NCI-H187 (cell line): ENCODE measurements at places on chromosomes 12 and 14.

DNA sequence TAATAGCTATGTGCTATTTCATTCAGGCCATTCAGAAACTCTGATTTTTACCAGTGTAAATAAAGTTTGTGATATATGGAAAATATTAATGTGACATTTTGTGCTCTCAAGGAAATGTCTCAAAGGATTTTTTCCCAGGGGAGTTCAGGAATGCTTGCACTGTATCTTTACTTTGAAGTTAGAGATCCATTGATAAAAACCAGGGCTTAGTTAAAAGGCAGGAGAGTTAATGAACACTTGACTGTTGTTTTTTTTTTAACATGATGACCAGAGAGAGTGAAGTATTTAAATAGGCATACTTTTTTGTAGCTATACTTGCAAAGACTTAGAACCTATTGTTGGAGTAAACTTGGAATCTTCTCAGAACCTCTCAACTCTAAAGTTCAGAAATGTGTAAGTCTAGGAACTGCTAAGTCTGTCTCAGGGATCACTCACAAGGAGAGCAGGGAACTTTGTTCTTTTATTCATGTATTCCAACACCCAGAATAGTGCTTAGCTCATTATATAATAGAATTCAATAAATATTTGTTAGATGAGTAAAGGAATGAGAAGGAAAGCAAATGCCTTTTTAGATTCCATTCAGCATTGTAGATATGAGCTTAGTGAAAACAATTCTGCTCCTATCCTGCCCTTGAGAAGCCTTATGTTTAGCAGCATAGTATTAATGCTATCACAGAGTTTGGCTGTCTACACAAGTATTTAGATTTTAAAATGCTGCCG lies 117.5 kb downstream of the DAAM1 start:
- no peak for DNase-seq

GRCh38 chr12:12837025-12837812 lies 24.1 kb downstream of the DDX47 start:
- DNase-seq: no peak

- DNase-seq: no peak
Observed at GRCh38 chr14:87351007-87351406, 642.0 kb downstream of the GALC start.

DNA sequence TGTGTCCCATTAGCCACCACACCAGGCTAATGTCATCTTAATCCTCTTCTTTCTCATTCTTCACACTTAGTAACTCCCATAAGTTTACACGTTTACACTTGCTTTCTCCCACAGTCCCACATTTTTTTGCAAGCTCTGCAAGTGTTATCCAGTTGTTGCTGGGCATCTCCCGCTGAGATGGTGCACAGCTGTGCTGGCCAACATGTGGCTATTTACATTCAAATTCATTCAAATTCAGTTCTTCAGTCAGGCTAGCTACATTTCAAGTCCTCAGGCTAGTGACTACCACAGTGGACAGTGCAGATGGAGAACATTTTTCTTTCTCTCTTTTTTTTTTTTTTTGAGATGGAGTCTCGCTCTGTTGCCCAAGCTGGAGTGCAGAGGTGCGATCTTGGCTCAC lies 9.8 kb upstream of the TEAD4 start:
- no peak for DNase-seq

- no peak for DNase-seq
Observed at GRCh38 chr14:91082282-91082681, 21.8 kb upstream of the RPS6KA5 start.

GRCh38 chr12:107661830-107662229 lies 23.8 kb upstream of the PWP1 start:
- no peak for DNase-seq

- no peak for DNase-seq
Observed at GRCh38 chr12:27521066-27521465, 2.9 kb upstream of the PPFIBP1 start.

GRCh38 chr12:75533239-75533638 lies 21.8 kb upstream of the KRR1 start:
- no peak for DNase-seq

DNA sequence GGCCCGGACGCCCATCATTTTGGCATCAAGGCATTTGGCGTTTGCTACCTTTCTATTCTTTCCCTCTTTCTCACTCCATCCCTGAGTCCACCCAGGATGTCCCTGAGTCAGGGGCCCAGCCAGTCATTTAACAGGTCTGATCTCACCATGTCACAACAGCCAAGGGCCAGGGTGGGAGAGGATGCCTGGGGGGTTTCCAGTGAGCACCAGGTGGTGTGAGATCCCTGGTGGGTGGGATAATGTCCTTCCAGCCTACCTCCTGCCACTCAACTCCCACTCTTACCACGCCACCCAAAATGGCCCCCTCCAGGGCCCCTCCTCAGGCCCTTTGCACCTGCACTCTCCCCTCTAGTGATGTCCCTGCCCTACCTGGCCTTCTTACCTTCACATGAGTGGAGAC lies 310.8 kb downstream of the BCL11B start:
- no peak for DNase-seq

- DNase-seq: no peak
Observed at GRCh38 chr12:131796754-131797587, 31.2 kb upstream of the MMP17 start.

GRCh38 chr12:103205906-103206305 lies 248.4 kb downstream of the ASCL1 start:
- no peak for DNase-seq

DNA sequence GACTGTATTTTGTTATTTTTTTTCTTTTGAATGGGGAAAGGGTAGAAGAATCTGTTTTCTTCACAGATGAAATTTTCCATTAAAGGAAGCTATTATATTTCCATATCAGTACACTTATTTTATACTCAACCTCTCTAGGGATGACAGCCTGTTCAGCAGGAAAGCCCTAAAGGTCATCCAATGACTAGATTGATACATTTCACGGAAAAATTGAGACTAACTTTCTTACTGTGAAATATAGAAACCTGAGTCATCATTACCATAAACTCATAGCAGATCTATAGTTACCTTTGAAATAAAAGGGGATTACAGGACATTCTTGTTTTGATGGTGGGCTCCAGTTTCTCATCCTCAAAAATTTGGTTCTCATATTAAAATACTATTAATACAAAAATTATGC lies 36.1 kb upstream of the PTCSC3 start:
- DNase-seq: no peak

- no peak for DNase-seq
Observed at GRCh38 chr12:14416658-14417057, 51.2 kb downstream of the ATF7IP start.

DNA sequence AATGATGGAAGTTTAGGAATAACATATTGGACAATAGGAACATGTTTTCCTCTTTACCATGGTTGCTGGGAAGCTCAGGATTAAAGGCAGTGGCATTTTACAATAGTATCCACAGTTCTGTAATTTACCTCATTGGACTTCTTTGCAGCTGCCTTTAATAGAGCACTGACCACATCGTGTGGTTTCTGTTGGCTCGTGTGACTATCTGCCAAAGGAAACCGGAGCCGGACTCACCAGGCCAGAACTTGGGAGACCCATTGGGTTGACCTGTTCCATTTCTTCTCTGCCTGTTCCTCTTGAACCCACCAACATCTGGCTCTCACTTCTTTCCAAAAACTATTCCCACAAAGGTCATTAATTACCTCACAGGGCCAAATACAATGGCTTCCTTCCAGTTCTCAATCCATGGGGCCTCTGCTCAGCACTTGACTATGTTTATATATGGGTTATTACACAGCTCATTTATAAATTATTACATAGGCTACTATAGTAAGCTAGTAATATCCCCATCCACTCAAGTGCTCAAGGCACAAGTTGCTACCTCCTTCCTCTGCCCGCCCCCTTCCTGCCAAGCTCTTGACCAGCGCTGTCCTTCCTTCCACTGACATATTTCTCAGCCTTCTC lies 121.5 kb upstream of the VASH1 start:
- DNase-seq: no peak

DNA sequence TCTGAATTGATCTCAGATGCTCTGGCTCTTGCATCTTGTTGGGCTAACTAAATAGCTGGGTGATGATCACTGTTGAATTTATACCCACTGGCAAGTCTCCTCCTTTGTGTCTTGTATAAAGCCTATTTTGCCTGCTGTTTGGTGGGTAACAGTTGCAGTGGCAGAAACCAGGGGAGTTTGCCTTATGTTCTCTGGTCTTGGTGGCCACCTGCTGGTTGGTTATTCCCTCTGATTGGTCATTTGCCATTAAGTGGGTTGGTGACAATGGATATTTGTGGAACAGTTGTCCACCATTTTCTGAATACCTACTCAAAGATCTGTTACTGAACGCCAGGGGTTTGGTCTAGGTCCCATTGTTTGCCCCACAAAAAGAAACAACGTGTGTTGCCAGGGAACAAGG lies 52.1 kb downstream of the AVPR1A start:
- no peak for DNase-seq
